DMS 273 treated with DMSO at 0.1 percent for 48 hours (cell line): ENCODE measurements at places on chromosomes 7 and 10.

GRCh38 chr7:141071260-141071854 is 2.5 kb upstream of the TMEM178B start:
- DNase-seq: no peak

GRCh38 chr10:79417266-79417665 is 28.2 kb downstream of the ZCCHC24 start:
- no peak for DNase-seq

DNA sequence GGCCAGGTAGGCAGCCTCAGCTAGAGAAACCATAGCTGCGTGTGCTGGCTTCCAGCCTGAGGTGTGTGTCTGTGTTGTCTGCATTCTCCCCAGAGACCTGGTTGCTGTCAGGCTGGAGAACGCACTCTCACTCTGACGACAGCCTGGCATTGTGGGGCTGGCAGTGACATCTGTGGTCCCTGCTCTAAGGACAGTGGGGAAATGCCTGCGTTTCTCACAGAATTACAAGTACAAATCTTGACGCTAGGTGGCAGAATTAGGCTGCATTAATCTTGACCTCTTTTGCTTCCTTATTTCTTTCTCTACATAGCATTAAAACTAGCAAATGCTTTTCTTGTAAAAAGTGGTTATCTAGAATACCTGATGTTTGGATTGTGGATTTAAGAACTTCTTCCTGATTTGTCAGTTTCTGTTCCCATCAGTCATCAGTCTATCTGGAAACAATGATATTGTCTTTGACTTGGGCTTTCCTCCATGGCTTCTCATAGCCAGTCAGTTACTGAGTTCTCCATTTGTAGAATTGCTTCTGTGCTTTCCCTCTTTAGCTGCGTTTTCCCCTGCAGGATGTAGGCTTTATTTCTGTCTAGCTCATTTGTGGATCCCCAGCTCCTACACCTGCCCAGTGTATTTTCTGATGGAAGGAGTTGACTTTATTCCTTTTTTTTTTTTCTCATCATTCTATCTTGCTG is 86.0 kb downstream of the FANK1 start:
- DNase-seq: no peak

DNA sequence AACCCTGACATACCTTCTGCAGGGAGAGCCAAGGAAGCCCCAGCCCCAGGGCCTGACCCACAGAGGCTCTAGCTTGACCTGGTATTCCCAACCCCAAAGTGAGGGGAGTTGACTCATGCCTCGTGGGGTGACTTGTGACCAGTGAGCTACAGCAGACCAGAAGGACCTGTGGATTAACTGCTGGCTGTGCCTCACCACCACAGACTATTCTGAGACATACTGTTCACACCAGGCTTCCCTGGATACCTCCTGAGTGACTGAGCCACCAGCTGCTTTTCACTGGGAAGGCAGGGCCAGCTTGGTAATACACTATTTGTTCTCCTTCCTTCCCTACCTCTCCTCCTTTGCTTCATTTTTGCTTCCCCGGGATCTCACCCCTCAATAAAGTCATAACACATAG is 7.3 kb downstream of the PLXNA4 start:
- no peak for DNase-seq
